ENCODE measurements at places on chromosomes 5 and 9.

DNA sequence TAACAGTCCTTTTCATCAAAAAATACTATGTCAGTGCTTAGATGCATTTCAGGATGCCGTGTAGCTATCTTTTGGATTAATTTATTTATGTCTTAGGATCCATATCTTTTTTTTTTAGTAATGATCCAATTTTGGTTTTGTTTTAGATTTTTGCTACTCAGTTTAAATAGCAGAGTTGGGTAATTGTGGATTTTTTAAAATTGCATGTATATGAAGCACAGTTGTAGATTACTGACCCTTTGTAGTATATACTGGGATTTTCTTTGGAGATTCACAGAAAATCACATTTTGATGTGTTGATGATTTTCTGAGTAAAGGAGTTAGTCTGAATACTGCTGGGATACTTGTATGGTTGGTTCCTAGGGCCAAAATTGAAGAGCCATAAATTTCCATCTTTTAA lies 111.8 kb downstream of the NIPBL start:
- DNase-seq, result no peak

DNA sequence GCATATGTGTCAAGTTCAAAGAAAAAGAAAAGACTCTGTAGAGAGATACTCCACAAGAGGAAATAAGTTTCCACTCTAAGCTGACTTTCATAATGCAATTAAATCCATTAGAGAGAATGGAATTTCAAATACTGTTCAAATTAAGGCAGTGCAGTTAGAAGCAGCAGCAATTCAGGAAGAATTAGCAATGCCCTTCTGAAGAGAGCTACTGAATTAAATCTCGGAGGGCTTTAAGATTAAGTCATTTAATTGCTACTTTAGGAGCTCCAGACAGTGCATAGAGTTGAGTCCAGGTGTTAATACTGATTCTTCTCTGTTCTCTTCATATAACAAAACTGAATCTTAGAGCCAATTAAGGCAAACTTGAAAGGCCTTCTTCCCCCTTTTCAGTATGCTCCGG lies 8.5 kb downstream of the CDH12 start:
- DNase-seq, result no peak

- DNase-seq, result no peak
Measured at GRCh38 chr5:157748760-157749461, 5.4 kb downstream of the LSM11 start.

- no peak for DNase-seq
Measured at GRCh38 chr5:176553260-176554085, 4.3 kb downstream of the CDHR2 start.

DNA sequence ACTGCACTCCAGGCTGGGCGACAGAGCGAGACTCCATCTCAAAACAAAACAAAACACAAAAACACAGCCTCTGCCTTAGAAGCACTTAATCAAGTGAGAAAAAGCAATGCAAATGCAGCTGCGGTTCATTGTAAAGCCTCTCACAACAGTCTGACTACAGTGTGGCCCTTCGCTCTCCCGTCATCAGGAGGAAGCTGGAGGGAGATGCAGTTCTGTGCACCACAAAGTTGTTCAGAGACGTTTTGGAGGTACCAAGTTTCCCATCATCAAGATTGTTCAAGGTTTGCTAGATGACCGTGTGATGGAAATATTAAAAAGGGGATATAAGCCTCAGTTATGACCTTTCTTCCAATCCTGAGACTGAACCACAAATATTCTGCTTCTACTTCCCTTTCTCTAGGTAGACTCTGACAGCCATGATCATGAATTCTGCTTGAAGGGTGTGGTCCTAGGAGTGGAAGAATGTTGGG lies 40.9 kb downstream of the SEC61B start:
- no peak for DNase-seq

DNA sequence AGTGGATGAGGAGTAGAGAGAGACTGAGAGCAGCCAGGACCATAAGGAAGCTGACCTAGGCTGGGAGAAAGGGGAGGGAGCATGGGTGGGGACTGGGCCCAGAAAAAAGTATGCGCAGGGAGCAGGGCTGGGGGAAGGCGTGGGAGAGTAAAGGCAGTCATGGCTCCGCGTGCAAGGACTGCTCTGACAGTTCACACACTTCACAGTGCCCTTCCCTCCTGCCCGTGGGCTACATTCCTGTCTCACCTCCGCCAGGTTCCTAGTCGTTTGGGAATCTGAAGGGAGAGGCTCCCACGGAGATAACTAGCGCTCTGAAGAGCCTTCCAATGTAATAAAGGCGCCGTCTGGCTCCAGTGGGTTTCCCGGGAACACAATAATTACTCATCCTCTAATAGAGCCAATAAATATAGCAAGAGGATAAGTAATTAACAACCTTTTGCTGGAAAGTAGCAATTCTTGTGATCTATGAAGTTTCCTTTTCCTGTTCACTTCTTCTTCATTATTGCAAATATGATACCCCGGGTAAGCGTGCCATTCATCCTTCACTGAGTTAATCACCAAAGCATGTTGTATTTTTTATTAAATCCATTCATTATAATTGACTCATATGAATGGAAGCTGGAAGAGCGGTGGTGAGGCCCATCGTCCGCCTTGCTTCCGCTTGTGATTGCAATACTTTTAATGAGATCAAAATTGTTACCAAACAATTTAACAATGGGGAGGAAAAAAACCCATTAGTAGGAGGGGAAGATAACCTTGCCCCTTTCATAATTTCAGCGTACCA lies 39.3 kb downstream of the TTLL11 start:
- DNase-seq, result peak; percentile 35

- DNase-seq, result no peak
Measured at GRCh38 chr9:116475201-116475600, 211.9 kb upstream of the TRIM32 start.

DNA sequence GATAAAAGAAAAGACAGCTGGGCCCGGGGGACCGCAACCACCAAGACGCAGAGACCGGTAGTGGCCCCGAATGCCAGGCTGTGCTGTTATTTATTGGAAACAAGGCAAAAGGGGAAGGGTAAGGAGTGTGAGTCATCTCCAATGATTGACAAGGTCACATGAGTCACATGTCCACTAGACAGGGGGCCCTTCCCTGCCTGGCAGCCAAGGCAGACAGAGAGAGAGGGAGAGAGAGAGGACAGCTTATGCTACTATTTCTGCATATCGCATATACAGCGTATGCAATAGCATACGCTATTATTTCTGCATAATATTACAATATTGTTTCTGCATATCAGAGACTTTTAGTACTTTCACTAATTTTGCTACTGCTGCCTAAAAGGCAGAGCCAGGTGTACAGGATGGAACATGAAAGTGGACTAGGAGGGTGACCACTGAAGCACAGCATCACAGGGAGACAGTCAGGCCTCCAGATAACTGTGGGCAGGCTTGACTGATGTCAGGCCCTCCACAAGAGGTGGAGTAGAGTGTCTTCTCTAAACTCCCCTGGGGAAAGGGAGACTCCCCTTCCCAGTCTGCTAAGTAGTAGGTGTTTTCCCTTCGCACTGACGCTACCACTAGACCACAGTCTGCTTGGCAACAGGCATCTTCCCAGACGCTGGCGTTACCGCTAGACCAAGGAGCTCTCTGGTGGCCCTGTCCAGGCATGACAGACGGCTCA lies 50.3 kb downstream of the RFX3 start:
- peak; percentile 34 for DNase-seq

DNA sequence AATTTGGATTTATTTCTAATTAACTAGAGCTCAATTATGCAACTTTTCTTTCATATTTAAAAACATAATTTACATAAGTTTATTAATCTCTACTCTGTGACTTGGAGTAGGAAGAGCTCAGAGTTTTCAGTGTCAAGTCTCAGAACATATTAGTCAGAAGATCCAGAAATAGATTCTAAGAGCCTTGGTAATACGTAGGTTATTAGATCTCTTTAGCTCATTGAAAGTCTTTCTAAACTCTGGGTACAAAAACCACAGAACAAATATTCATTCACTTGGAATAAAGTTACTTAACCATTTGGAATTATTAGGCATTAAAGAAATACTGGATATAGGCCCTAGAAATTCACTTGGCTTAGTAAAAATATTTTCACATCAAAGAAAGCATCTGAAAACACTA lies 26.3 kb upstream of the ISCA1 start:
- no peak for DNase-seq

DNA sequence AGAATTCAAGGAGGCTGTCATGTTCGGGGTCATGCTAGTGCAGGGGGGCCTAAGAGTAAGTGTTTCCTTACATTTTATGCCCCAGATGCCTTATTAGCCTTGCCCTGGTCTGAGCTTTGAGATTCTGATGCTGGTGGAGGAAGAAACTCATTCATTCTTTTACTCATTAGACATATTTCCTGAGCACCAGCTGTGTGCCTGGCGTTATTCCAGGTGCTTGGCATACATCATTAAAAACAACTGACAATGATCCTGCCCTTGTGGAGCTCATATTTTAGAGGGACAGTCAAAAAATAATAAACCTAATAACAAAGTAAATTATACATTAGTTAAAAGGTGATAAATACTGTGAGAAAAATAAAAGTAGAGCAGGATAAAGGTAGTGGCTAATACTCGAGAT lies 138.9 kb upstream of the SGCD start:
- no peak for DNase-seq

- DNase-seq, result no peak
Measured at GRCh38 chr5:56659971-56660370, 155.4 kb upstream of the MAP3K1 start.

DNA sequence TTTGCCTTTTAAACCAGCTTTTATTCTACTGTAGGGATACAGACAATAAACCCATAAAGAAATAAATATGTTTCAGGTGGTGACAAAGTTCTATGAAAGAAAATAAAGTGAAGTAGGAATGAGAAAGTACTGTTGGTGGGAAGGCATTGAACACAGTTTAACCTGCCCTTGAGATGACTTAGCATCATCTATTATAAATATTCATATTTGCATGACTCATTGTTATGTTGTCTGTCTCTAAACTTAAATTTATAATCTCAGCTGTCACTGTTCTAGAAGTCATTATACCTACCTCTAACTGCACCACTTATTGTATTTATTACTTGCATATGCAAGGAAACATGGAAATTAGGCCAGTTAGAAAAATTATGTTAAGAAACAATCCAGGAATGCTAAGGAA lies 202.2 kb downstream of the CHSY3 start:
- no peak for DNase-seq

DNA sequence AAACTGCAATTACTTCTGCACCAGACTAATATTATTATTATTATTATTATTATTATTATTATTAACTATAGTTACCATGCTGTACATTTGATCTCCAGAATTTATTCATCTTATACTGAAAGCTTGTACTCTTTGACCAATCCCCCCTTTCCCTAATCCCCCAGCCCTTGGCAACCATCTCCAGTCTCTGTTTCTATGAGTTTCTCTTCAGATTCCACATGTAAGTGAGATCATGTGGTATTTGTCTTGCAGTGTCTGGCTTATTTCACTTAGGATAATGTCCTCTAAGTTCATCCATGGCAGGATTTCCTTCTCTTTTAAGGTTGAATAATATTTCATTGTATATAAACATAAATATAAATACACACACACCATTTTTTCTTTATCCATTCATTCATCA lies 287.0 kb upstream of the DAB2 start:
- no peak for DNase-seq

DNA sequence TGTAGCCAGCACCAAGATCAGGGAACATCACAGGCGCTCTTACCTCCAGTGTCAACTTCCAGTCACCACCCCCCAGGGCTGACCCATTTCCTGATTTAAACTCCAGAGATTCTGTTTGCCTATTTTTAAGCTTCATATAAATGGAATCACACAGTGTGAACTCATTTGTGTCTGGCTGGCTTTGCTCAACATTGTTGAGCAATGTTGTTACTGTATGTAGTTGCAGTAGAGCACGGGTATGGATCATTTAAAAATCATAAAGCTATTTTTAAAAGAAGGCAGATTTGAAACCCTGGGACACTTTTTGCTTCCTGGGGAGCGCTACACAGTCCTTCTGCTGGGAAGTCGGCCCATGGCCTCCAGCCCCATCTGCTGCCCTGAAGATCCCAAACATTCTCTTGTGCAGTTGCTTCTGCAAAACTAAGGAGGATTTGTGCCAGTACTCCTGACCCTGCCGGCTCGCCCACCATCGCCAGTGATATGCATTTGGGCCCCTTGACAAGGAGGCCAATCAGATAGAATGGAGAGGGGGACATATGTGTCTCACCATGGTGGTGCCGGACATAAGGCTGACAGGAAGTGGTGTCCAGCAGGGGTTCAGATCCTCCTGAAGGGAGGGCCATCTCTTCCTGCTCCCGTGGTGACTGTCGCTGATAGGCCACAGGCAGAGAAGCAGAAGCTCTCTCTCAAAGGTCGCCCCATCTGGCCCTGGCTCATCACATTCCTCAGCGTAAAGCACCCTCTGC lies 13.3 kb downstream of the DCANP1 start:
- DNase-seq, result no peak

GRCh38 chr9:14198841-14199455 lies 115.0 kb downstream of the NFIB start:
- peak; percentile 67 for DNase-seq

- DNase-seq, result no peak
Measured at GRCh38 chr9:33379666-33380389, 22.5 kb downstream of the AQP7 start.

DNA sequence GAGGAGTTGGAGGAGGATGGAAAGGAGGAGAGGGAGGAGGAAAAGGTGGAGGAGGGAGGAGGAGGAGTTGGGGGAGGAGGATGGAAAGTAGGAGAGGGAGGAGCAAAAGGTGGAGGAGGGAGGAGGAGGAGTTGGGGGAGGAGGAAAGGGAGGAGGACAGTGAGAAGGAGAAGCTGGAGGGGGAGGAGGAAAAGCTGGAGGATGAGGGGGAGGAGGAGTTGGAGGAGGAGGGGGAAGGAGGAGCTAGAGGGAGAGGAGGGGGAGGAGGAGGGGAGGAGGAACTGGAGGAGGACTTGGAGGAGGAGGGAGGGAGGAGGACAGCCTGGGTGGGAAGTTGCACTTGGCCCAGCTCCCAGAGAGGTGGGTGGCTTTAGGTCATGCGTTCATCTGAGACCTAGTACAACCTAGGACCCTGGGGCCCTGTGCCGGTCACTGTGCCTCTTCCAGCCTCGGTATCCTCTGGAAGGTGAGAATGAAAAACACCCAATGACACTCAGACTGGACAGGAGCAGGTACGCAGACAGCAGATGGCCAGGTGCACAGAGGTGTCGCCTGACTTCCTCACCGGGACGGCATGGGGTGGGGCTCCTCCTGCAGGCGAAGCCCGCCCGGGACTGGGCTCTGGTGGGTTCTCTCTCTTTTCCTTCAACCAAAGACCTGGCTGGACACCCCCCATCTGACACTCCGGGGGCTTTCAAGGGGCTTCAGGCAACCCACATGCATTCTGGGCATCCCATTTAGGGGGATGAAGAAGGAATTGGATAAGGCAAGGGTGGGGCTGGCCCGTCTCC lies 12.2 kb upstream of the SLC2A6 start:
- DNase-seq, result peak; percentile 28

GRCh38 chr9:92325991-92326500 lies 293 bp downstream of the CENPP start:
- DNase-seq, result no peak
